ENCODE measurements at places on chromosomes 3 and 15.

- DNase-seq = no peak
Measured at GRCh38 chr15:56058986-56059385, 65.6 kb upstream of the NEDD4 start.

GRCh38 chr3:151827816-151828215, 13.9 kb downstream of the AADAC start:
- DNase-seq = no peak

DNA sequence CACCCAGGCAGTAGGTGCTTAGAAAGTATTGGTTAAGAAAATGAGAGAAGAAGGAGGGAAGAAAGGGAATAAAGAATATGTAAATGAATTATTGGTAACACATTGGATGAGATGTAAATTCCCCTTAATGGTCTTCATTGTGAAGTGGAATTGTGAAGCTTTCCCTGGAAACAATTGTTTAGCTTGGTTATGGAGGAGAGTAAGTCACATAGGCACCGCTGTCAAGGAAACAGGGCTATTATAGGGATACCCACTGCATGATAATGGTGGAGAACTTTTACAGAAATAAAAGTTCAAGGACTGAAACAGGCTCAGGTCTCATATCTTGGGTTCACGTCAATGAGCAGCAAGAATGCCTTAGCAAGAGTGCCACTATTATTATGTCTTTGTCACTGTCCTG, 9.5 kb downstream of the SYNPR start:
- DNase-seq = no peak

GRCh38 chr15:88209111-88209510, 47.4 kb downstream of the NTRK3 start:
- no peak for DNase-seq

GRCh38 chr15:87287156-87287555, 969.4 kb downstream of the NTRK3 start:
- DNase-seq = no peak

DNA sequence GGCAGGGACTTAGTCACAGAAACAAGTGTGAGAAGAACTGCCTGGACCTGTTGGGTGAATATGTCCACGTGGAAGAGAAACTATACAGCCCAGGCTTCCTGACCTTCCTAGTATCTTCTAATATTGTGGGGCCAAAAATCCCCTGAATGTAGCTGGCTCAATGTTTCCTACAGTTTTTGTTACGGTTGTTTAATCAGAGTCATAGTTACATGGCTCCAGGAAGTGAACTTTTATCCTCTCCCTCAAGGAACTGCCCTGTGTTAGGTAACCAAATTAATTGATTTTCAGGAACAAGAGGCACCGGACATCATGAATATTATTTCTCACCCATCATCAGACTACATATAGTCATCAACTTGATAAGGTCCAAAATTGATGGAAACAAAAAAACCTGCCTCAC, 59.0 kb downstream of the ANXA2 start:
- DNase-seq = no peak

DNA sequence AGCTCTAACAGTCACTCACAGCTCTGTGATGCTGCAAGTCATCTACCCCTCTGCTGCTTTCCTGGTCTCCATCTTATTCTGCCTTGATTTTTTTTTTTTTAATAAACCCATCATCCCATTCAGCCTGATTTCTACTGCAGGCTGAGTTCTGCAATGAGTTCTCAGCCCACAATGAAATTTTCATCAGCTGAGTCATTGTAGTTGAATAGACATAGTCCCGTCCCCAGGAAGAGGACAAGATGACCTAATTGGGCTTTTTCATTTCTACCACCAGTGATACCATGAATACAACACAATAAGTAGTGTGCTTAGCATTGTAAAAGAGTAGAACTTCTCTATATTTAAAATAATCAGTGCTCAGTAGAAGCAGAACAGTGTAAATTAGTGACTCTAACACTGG, 59.3 kb downstream of the C3orf85 start:
- DNase-seq = no peak

DNA sequence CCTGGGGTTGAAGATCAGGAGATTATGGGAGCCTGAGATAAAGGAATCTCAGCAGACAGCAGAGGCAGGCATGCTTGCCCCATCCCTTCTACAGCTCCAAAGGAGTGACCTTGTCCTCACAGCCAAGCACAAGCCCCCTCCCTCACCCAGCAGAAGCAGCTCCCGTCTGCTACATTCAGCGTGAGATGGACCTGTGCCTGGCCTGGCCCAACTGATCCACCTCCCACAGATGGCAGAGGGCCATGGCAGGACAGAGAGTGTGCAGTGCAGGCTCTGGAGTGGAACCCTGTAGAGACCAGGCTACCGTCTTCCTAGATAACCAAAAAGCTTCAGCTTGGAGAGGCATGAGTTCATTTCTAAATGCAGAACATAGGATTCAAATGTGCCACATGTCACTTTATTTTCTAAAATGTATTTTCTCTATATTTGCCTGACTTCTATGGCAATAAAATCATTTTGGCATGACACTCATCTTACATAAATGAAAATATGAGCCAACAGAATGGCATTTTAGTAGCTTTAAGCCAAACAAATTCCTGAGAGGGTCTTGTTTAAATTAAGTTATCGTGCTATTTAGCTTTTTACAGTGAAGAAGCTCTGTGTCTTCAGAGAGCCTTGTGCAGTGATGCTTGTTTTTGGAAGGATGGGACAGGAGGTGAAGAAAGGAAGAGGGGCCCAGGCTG, 43.7 kb downstream of the SLC12A8 start:
- DNase-seq = no peak

- DNase-seq = no peak
Measured at GRCh38 chr3:186583831-186584230, 13.3 kb downstream of the DNAJB11 start.

- peak; percentile 59 for DNase-seq
Measured at GRCh38 chr15:66698318-66698961, 3.6 kb upstream of the SMAD6 start.

DNA sequence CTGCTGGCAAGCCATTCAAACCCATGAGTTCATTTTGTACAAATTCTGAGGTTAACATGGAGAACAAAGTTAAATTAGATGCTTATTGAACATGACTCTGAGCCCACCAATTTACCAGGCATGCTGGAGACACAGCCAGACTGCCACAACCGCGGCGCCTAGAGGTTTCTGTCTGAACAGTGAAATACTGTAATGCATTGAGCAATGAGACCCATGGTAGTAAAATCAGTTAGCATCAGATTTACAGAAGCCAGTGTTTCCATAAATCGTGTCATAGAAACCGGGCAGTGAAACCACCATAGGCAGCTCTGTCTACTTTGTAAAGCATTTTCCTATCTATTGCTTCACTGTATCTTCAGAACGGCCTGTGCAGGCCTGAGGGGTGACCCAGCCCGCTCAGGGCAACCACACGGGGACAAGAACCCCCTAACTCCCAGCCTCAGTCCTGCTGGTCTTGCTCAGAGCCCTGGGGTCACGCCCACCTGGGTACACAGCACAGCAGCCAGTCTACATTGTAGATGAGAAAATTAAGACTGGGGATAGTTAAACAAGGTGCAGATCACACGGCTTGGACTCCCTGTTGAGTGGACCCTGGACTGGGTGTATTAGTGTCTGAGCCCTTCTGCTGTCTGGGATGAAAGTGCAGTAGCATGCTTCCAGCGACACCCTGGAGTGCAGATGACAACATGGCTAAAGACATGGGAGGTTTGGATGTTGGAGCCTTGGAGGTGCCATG, 44.2 kb downstream of the MGLL start:
- DNase-seq = no peak

DNA sequence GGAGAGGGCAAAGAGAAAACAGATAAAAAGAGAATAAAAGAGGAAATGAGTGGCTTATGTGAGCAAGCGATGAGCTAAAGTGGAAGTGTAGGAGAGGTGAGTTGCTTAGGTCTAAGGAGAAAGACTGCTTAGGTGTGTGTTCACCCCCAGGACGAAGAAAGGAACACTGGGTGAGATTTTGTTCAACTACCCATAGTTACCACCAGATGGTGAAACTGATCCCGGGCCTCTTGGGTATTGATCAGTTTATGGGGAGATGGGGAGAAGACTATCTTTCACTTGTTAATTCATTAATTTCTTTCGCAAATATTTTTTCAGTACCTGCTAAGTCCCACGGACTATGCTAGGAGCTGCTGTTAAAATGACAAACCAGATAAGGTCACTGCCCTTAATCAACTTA, 33.9 kb downstream of the GAP43 start:
- DNase-seq = no peak

GRCh38 chr3:53199834-53200233, 38.8 kb downstream of the PRKCD start:
- no peak for DNase-seq

- DNase-seq = no peak
Measured at GRCh38 chr3:29447946-29448627, 167.2 kb downstream of the RBMS3 start.

DNA sequence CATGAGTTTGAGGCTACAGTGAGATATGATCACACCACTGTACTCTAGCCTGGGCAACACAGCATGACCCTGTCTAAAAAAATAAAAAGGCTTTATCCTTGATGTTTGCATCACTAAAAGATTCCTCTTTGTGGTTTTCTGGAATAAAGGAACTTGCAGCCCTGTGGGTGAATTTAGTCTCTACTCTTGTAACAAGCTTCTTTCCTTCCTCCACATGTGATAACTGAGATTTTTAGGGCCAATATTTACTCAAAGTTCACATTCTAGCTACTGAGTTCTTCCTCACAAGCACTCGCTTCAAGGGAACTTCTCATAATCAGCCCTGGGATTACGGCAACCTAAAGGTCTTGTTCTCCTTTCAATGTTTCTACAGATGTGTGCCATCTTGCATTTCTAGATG, 24.6 kb downstream of the COMMD2 start:
- DNase-seq = no peak

DNA sequence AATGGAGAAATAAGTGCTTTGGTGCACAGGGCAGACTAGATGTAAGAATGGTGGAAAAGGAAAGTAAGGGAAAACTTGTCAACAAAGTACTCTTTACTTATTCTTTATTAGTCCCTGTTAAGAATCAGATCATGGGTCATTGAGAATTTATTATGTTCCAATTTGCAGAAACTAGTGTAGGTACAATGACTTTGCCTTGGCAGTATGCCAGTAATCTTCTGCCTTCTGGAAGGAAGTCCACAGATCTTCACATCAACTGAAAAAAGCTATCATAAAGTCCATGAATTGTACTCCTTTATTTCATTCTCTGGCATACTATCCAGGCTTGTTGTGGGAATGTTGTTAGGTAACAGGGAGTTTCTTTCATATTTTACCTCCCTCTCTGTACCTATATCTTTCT, 88.2 kb upstream of the FLNB start:
- no peak for DNase-seq

DNA sequence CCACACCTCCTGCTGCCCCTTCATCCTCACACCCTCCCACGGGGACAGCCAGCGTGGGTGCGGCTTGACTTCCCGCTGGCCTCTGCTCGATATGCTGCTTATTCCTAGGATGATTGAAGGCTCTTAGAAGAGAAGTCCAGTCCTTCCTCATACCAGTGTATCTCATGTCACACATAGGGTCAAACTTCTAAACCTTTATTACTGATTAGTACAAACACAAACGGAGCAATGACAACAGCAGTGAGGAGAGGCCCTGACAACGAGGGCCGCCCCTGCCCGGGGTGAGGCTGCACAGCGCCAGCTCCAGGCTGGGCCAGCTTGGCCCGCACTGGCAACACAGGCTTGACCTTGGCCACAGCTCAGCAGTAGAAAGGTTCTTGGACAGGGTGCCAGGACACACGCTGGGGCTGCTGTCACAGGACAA, 3.7 kb downstream of the CIB1 start:
- DNase-seq = no peak

DNA sequence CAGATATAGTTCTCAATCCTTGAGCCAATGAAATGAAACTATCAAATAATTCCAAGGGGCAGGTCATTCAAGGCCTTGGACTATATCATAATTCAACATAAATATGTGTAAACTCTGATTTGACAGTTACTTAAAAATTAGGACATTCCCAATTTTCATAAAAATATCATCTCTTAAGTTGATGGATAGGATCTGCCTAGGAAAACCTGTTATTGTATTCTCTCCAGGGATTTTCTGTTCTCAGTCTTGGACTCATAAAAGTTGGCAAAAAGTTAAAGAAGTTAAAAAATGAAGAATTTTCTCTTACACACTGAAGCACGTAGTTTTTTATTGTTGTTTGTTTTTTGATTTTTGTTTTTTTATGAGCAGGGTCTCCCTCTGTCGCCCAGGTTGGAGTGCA, 109.0 kb downstream of the TP63 start:
- DNase-seq = no peak

GRCh38 chr3:107045791-107046190, 331.4 kb upstream of the CCDC54 start:
- DNase-seq = no peak

DNA sequence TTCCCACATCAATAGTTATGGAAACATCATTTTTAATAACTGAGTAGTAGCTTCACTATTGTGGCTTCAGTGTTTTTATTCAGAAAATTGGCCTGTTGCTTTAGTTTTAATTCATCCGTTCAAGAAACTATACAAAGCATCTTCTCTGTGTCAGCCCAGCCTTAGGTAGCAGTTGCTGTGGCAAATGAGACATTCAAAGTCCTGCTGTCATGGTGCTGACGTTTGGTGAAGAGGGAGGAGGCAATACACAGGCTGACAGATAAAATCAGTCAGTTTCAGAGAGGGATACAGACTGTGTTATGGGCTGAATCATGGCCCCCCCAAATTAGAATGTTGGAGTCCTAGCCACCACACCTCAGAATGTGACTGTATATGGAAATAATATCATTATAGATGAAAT, 56.5 kb downstream of the SLC7A14 start:
- no peak for DNase-seq

DNA sequence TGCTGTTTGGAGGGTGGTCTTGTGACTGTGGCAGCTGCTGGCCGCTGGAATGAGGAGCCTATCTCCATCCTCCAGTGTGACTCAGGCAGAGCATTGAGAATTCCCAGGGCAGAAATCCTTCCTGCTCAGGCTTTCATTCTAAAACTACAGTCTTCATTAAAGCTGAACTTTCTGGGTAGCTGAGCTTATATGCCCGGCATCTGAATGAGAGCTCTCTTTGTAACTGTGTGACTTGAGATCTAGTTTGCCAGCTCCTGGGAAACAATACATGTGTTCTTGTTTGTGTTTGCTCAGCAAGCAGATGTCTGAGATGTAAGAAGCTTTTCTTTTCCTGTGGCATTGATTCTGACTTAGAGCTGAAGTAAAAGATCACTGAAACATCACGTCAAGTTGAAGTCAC, 22.4 kb downstream of the RLBP1 start:
- no peak for DNase-seq

GRCh38 chr15:70833861-70834765, 19.8 kb downstream of the LARP6 start:
- peak; percentile 69 for DNase-seq

DNA sequence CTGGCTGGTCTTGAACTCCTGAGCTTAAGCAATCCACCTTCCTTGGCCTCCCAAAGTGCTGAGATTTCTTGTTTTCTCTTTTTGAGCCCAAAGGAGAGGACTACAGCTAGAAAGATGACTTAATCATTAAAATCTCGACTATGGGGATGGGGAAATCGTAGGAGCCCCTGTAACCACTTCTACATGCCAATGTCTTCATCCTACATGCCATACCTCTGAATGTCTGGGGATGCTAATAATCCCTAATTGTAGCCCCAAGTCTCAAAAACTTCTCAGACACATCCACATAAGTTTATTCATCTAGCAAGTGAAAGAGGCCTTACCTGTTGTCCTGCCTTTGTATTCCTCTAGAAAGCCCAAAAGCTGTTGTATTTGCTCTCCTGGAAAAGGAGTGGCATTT, 3.7 kb upstream of the RHOV start:
- no peak for DNase-seq

All from COR-L47 (cell line).